WTC11 (cell line): ENCODE measurements at places on chromosomes 13 and 19.

DNA sequence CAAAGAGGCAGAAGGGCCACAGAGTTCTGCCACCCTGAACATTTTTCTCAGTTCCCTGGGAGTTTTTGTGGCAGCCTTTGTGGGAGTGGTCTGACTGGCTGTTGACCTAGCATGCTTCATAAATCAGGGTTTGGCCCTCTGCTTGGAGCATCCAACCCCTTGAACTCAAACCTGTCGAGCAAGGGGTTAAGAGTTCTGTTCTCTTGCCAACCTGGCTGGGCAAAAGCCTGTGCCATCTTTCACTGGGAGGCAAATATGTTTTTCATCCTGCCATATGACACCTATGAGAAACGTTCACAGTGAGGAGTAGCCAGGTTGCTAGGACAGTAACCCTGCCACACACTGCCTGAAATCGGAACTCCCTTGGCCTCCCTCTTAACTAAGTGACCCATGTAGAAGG, 7.7 kb upstream of the TEX26 start:
- DNase-seq = no peak

GRCh38 chr19:2260341-2260805, 4.2 kb upstream of the JSRP1 start:
- DNase-seq = no peak

DNA sequence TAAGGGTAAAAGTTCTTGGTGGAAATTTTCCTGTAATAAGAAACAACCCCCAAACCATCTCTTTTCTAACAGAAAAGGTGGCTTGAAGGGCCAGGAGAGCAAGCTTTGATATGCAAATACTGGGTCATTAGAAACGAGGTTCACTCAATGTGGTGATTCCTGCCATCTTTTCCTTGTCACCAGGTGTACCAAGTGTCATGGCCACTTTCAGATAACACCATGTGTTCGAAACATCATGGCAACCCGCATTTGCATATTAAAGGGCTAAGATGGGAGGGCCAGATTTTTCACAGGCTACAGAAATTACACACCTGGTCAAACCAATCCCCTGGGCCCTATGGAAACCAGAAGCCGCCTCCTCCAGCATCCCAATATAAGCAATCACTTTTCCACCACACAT, 15.3 kb downstream of the LGALS16 start:
- no peak for DNase-seq

GRCh38 chr13:33007950-33008349, 8.3 kb upstream of the KL start:
- no peak for DNase-seq

DNA sequence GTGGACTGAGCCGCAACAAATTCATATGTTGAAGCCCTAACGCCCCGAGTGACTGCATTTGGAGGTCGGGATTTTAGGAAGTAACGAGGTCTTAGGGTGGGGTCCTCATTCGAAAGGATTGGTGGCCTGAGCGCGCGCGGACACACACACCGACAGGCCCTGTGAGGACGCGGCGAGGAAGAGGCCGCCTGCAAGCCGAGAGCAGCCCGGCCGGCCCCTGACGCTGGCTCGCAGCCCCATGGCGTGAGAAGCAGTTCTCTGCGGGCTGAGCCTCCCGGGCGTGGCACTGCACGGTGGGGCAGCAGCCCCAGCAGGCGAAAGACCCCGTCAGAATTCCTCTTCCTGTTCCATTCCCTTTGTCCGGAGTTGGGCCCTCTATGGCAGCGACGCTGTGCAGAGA, 131.2 kb downstream of the CRYL1 start:
- DNase-seq = no peak

DNA sequence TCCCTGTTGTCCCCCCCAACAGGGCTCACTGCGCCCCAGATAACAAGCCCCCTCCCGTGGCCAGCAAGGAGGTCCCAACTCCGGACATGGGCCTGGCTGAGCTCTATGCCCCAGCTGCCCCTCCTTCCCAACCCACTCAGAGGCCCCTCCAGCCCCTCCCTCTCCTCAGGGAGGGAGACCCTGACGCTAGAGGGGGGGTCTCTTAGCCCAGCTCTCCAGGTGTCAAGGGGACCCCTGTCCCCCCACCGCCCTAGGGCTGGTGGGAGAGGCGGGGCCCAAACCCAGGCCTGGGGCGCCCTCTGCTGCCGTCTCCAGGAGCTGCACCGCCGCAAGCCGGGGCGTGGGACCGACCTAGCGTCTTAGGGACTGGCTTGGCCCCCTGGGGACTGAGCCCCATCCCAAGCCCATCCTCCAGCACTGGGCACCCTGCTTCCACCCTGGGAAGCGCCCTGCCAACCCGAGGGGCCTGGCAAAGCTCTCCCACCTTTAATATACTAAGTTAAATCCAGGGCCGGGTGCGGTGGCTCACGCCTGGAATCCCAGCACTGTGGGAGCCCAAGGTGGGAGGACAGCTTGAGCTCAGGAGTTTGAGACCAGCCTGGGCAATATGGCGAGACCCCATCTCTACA, 1.4 kb downstream of the GRIN3B start:
- peak; percentile 89 for DNase-seq

DNA sequence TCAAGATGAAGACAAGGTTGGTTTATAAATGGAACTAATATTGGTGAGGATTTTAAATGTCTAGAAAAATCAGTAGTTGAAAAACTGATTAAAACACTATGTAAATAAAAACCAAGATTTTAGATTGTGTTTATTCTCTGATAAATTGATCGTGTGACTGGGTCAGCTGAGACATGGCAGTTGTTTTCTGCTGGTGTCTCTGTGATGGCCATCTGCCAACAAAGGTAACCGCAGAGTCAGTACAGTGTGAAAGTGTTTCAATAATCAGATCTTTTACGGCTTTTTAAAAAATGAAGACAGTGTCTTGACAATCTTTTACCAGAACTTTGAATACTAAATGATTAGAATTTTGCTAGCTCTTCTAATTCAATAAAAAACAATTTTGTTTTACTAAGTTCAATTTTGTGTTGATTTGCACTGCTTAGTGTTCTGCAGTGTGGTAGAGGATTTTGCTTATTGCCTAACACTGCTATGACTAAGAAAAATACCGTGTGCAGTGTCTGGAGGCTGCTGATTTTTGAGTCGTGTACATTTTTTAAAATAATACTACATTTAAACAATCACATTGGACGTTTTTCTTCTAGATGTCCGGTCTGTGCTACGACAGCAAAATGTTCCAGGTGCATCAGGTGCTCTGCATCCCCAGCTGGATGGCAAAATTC, 32.7 kb upstream of the GPR183 start:
- no peak for DNase-seq

- no peak for DNase-seq
These were observed 41.6 kb downstream of the NDFIP2 start for GRCh38 chr13:79522583-79522982.

GRCh38 chr13:52845334-52845761, 3.1 kb downstream of the PCDH8 start:
- DNase-seq = peak; percentile 56

GRCh38 chr13:112747256-112747655, 57.4 kb downstream of the ATP11A start:
- DNase-seq = no peak

DNA sequence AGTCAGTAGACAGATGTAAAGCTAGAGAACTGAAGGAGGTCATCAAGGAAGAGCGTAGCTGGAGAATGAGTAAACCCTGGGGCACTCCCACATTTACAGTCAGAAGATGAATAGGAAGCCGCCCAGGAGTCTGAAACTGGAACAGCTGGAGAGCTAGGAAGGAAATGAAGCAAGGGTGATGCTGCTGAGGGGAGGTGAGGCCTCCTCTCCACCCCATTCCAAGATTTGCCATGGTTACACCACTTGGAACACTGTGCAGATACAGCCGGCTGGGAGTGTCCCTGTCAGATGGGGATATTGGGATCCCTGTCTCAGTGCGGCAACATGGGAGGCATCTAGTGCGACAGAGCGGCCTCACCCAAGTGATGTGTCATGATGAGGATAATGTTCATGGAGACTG, 51.8 kb upstream of the GPI start:
- DNase-seq = no peak

- no peak for DNase-seq
These were observed 88.0 kb downstream of the SLC10A2 start for GRCh38 chr13:102978168-102978567.

GRCh38 chr13:39603424-39603947, 493 bp upstream of the LHFPL6 start:
- peak; percentile 26 for DNase-seq

DNA sequence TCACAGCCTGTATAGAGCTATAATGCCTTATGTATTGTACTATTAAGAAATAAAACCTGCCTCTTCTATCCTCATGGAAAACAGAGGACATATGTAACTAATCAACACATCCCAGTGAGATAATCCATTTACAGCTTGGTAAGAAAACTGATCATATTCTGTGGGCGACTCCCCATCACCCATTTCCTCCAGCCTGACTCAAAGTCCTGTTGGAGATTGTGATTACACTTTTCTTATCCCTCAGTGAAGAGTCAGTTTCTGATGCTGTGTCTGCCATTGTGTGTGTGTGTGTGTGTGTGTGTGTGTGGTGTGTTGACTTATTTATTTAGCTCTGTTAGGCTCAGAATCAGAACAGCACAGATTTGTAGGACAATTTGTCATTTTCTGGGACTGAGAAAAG, 212.8 kb downstream of the FGF9 start:
- DNase-seq = no peak

DNA sequence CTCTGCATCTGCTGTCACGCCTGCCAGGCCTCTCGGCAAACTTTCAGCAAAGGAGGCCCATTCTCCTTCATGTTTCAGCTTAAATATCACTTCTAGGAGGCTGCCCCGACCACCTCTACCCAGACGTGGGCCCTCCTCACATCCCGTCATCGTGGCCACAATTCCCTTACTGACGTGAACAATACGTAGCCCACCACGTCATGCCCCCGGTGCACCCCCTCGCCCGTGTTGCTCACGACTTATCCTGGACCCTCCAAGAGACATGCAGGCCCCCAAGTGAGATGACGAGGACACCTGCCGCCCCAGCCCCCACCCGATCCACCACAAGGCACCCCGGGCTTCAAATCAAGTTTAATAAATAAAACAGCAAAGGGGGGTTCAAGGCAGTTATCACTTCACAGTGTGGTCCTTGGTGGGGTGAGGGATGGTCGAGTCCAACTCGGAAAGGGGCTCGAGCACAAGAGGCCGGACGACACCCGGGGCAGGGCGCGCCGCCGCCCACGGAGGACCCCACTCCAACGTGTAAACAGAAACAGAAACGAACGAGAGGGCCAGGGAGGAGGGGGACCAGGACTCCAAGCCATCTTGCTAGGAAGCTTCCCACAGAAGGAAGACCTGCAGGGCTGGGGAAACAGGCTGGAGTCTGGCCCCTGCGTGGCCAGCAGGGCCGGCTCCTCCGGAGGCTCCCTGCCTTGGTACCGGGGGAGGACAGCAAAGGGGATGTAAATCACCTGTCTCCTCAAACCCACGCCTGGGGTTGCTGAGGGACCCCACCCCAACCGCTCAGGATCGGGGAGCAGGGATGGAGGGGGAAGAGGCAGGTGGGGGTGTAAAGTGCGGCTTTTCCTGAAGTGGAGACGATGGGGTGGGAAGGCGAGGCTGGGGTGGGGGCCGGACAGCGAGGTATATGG, 14.3 kb upstream of the PLPP2 start:
- DNase-seq = no peak

- DNase-seq = no peak
These were observed 174.0 kb downstream of the GPC5 start for GRCh38 chr13:91572439-91572838.

GRCh38 chr19:12638611-12639182, 27.8 kb downstream of the MAN2B1 start:
- no peak for DNase-seq

DNA sequence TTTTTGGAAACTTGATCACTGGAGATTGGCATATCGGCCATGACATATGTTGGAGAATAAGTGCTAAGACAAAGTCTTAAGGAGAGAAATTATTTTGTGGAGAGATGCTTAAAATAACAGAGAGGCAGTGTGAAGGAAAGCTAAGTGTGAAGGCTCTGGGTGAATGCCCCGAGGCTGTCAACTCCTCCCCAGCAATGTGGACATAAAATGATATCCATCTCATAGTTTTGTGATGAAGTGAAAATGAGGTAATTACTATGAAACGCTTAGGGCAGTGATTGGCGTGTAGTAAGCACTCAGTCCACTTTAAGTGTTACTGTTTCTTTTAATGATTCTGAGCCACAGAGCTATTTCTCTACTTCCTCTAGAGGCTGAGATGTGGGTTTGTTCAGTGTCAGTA, 195.8 kb upstream of the KLF12 start:
- DNase-seq = no peak

DNA sequence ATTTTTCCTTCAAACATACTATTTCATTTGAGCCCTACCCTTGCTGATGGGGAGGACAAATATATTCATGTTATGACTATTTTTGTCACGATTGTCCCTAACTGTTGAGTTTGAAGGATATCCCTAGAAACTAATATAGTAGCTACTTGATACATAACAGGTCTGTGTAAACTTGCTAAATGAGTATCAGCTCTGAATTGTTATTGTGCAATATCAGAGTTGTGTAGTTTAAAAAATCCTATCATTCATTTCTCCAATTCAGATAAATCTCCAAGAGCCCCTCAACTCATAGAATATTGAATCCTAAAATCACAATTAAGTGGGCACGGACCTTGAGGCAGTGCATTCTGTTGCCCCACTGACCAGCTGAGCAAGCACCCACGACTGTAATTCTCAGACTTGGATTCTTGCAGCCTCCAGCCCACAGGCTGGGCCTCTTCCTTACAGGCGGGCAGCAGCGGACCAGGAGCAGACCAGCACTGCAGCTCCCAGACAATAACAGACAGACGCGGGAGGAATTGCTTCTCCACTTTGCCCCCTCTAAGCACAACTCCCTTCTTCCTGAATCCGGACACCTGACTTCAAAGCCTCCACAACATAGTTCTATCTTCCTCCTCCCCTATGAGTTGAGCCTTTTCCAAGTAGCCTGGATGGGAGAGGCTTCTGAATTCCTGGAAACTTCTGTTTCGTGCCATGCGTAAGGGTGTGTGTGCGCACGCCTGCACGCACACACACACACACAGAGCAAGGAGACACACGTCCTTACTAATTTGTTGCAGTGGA, 337.6 kb upstream of the ARGLU1 start:
- DNase-seq = no peak

GRCh38 chr13:41934994-41935393, 25.9 kb downstream of the VWA8 start:
- no peak for DNase-seq
